ENCODE measurements at places on chromosomes 5 and 9.

- DNase-seq = no peak
- H3K27ac ChIP-seq = no peak overlapping the region
- no peaks in the 10 kb centered on the region for H3K27me3 ChIP-seq
- no peak overlapping the region for H3K4me3 ChIP-seq
- H3K4me1 ChIP-seq = no peaks in the 10 kb centered on the region
These were observed 135.2 kb downstream of the PCSK1 start for GRCh38 chr5:96297867-96298266.

- H3K4me3 ChIP-seq = no peak overlapping the region
- H3K36me3 ChIP-seq = peaks cover 30% of the 10 kb centered on the region
- no peak overlapping the region for H3K27ac ChIP-seq
These were observed 2.1 kb downstream of the MXD3 start for GRCh38 chr5:177309351-177310191.

DNA sequence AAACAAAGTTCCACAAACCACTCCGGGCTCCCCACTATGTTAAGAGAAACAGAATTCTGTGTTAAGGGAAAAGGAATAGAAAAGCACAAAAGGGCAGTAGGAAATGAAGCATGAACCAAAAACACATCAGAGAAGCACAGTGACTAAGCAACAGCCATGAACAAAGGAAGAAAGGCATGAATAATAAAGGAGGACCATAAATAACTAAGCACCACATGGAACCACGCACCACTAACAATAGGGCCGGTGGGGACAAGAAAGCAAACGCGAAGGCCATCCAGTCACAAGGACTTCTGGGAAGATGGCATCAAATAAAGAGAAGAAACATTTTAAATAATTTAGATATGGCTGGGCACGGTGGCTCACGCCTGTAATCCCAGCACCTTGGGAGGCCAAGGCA is 18.0 kb downstream of the PRUNE2 start:
- H3K27ac ChIP-seq = peak overlapping the region; percentile 96
- no peaks in the 10 kb centered on the region for H3K4me1 ChIP-seq
- no peak for DNase-seq
- H3K4me3 ChIP-seq = no peak overlapping the region

DNA sequence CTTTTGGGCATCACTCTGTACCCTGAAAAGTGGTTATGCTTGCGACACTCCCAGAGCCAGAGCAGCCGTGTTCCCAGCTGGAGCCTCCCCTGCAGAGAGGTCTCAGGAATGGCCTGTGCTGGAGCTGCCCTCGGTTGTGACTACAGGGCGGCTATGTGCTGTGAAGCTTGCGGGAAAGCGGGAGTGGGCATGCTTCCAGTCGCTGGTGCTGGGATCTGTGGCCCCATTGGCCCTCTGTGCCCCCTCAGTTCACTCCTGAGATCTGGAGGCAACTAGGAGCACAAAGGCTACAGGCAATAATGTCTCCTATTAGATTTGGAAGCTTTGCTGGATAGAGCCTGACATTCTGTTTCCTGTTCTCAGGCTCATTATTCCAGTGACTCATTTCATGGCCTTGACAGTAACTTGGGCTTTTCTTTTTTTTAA is 56.9 kb downstream of the GPR107 start:
- H3K27me3 ChIP-seq = no peaks in the 10 kb centered on the region
- H3K36me3 ChIP-seq = peaks cover 67% of the 10 kb centered on the region
- H3K27ac ChIP-seq = no peak overlapping the region

DNA sequence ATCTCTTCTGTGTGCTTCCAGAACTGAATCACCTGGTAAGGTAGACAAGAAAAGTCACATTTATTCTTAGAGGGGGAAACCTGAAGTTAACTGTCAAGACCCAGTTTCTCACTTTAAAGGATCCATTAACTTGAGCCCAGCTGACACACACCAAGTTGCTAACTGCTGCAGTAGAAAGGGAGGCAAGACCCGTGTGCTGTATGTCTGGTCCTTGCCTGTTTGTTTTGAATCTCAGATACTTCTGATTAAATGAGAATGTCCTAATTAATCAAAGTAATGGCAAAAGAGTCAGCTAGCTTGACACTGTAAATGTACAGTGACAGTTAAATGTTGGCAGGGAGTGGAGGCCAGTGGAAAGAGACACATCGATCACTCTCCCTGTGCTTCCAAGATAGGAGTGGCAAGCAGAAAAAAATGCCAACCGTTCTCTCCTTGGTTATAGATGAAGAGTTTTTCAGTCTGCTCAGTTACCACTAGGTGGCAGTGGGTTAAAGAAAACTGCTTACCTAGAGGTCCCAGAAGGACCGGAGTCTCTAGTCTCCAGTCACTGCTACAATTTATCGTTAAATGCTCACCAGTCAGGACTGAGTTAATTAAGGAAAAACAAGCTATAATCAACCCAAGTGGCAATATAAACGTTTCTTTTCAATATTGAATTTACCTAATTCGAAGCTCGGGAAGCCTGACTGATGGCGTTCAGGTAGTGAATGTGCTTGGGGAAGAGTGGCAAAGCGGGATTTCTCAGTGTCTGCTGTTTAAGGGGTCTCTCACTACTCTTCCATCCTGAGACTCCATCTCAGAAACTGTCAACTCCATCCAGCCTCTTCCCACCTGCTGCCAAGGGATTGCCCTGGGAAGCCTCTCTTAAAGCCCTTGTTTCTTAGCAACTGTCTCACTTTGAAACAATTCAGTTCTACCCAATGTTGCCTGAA is 18.4 kb downstream of the LSM11 start:
- H3K4me1 ChIP-seq = no peaks in the 10 kb centered on the region
- no peak overlapping the region for H3K4me3 ChIP-seq
- H3K27me3 ChIP-seq = no peaks in the 10 kb centered on the region

- H3K4me1 ChIP-seq = peaks cover 12% of the 10 kb centered on the region
- no peak overlapping the region for H3K4me3 ChIP-seq
- no peaks in the 10 kb centered on the region for H3K36me3 ChIP-seq
- no peaks in the 10 kb centered on the region for H3K27me3 ChIP-seq
- no peak overlapping the region for H3K27ac ChIP-seq
These were observed 179.8 kb downstream of the FGF1 start for GRCh38 chr5:142506046-142506445.
